ENCODE measurements at places on chromosomes 16 and 17. TPM values are rescaled to one million over a fixed set of nuclear protein-coding genes. Genes with fewer than 3 reads are reported as not detected.

Gene TRAF4
- total RNA-seq, result 103 TPM

Gene KRT33B
- not detected for total RNA-seq

Gene RAB26
- total RNA-seq, result 0.33 TPM

Gene TNFSF13
- 1.4 TPM for total RNA-seq

Gene PRAC1
- total RNA-seq, result not detected

Gene ABI3
- total RNA-seq, result not detected

Gene TEKT5
- total RNA-seq, result not detected

Gene SKAP1
- not detected for total RNA-seq

Gene SDR42E1
- total RNA-seq, result 11.2 TPM

Gene CLEC3A
- total RNA-seq, result not detected

Gene CD300LB
- total RNA-seq, result not detected

Gene ARHGAP44
- total RNA-seq, result 2.4 TPM

Gene PSMC3IP
- total RNA-seq, result 4.3 TPM

Gene GDPD1
- total RNA-seq, result 0.22 TPM

Gene NETO2
- total RNA-seq, result 3.3 TPM

Gene CYLD
- total RNA-seq, result 51.3 TPM

Gene TGFB1I1
- total RNA-seq, result 61.3 TPM

Gene KCNG4
- total RNA-seq, result not detected

Gene RNF43
- total RNA-seq, result 0.22 TPM

Gene CHAD
- total RNA-seq, result not detected

Gene CDRT15L2
- not detected for total RNA-seq

Gene KRT27
- total RNA-seq, result 0.79 TPM

Gene KCNJ12
- total RNA-seq, result 0.39 TPM

Gene CLDN7
- total RNA-seq, result 15.2 TPM

Gene ICAM2
- total RNA-seq, result not detected

Gene RASD1
- not detected for total RNA-seq

Gene HSD11B2
- total RNA-seq, result not detected

Gene KRTAP2-1
- not detected for total RNA-seq

Gene PDK2
- 57.7 TPM for total RNA-seq

Gene AARSD1
- total RNA-seq, result 17.7 TPM

Gene CSH1
- total RNA-seq, result not detected

Gene TPSAB1
- not detected for total RNA-seq

Gene DPEP1
- not detected for total RNA-seq

Gene KRT23
- 1.4 TPM for total RNA-seq

Data from placental epithelial cell (primary cell).